RWPE2 (cell line): ENCODE measurements at places on chromosomes 1 and 21.

GRCh38 chr1:183039985-183040447 lies 16.8 kb downstream of the LAMC1 start:
- DNase-seq, result no peak

GRCh38 chr1:241276391-241276790 lies 80.6 kb downstream of the RGS7 start:
- no peak for DNase-seq

- DNase-seq, result no peak
These were observed 13.1 kb downstream of the RNF220 start for GRCh38 chr1:44418022-44418673.

- no peak for DNase-seq
These were observed 111.4 kb downstream of the SIK1 start for GRCh38 chr21:43315244-43316137.

GRCh38 chr1:7652061-7652460 lies 119.0 kb upstream of the VAMP3 start:
- DNase-seq, result no peak
